PC-3 (cell line): ENCODE measurements at places on chromosomes 7 and 10.

DNA sequence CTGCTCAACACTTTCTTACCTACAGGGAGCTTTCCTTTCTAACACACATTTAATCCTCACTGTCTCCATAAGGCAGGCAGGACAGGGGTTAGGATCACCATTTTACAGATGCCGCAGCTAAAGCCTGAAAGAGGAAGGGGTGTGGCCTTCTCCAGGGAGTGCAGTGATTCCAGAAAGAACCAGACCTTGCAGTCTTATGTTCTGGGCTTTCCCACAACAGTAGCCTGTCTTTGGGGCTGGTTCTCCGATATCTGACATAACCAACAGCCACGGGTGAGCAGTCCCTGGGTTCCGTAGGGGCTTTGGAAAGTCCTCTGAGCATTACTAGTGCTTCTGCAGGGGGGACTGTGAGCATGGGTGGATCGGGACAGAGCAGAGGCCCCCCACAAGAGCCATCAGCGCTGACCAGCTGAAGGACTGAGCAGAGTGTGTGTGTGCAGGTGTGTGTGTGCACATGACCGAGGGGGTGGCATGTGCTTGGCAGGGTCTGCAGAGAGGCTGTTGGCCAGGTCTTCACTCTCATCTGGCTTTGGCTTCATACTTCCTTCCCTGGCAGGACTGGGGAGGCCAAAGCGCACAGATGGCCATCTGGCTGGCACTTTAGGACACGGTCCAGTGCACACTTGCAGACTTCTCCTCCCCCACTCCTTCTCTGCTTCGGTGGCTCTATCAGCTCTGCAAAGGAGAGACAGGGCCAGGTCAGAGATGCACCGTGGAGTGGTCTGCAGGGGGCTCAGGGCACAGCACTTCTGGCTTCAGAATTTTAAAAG lies 400.3 kb downstream of the RPS24 start:
- DNase-seq = no peak

DNA sequence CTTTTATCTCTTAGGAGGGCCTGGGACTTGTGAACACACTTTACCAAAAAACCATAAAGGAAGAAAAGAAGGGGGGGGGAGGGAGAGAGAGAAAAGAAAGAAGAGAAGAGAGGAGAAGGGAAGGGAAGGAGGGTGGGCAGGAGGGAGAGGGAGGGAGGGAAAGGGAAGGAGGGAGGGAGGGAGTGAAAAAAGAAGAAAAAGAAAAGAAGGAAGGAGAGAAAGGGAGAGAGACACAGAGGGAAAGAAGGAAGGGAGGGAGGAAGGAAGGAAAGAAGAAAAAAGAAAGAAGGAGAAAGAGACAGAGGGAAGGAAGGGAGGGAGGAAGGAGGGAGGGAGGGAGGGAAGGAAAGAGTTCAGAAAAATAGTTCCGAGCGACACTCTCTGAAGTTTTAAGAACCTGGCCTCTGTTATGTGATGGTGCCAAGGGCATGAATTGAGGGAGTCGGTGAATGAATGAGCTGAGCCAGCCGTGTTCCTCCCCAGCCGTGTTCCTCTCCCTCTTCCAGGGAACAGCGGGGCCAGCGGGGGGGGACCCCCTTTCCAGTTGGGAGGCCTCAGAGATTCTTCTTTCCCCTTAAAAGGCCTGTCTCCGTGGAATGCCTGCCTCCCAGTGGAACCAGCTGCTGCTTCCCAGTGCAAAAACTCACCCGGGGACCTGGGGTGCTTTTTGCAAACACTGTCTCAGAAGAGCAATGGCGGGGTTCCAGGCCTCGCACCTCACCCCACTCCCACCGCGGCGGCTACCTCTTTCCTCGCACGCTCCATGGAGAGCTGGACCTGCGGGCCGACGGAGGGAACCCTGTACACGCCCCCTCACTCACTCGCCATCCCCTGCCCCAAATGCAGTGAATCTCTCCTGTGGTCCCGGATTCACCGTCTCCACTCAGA lies 84.1 kb downstream of the FOXL3 start:
- DNase-seq = no peak

DNA sequence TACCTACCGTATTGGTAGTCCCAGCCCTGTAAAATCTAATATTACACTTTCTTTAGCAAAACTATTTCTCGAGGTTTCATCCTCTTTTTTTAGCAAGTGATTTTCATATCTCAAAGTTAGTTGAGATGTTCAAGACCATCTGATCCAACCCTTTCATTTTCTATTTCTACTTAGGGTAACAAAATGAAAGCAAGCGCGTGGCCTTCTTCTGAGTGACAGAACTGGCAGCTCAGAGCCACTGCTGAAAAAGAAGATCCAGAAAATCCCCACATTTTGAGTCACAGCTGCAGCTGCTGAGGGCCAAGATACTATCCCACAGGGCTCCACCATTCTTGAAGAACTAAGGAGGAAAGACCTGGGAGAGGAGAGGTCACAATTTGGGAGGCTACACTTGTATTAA lies 24.8 kb upstream of the ZNF800 start:
- no peak for DNase-seq

DNA sequence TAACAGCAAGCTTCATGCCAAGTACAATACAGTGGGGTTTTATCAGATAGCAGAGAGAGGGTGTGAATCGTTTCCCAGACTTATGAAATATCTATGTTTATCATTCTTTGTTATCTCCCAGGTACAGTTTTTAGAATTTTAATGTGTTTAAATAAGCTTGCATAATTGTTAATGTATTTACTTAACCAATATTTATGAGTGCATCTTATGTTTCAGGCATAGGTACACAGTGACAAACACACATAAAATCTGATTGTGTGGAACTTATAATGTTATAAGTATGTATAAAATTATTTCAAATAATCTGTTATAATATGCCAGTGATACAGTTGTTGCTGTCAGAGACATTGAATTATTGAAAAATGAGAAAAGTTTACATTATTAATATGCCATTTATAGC lies 1011.4 kb upstream of the C7orf33 start:
- peak; percentile 74 for DNase-seq

DNA sequence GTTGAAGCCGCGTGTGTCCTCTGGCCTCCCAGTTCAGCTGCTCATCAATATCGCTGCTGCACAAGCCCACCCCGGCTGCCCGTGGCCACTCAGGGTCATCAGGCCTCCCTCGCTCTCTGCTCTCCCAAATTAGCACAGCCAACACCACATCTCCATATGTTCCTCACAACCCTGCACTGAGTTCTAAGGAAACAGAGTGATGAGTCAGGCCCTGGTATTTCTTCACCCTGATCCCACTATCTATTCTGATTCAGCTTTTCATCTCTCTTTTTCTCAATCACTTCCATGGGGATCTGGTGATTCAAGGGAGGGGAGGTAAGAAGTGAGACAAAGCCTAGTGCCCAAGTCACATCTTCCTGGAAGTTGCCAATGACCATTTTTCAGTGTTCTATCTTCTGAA lies 23.8 kb downstream of the CYTH3 start:
- peak; percentile 46 for DNase-seq

- no peak for DNase-seq
Observed at GRCh38 chr10:10294184-10294880, 723.3 kb upstream of the CELF2 start.

DNA sequence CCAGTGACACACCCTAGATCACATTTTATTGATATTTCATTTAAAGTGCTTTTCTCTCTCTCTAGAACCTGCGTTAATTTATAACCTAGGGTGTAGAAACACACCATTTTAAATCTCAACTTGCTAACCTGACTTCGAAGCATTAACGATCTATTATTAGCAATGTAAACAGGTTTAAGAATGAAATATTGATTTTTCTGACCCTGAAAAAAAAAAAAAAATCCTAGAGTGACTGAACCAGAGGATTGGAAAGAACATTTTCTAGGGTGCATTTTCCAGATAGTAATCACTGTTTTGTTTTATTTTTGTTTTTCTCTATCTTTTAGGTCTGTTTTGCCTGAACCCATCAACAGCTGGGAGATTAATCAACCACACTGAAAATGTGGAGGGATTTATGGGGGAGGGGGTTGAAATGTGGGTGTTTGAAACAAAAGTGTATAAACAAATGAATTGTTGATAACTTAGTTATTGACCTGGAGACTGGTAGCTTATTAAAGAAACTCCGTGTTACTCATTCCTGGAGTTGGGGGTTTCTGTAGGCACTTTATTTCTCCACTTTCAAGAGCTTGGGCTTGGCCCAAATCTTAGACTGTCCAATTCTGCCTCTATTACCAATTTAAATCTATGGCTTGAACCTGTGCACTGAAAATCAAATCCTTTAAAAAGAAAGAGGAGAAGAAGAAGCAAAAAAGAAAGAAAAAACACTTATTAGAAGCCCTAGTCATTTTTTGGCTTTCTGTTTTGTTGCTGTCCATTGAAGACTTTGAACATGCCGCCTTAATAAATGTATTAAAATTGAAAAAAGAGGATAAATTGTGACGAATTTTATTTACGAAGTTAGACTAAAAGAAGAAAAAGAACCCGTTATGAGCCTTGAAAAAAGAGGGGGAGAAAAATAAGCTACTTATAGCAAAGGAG lies 2.8 kb downstream of the HOXA2 start:
- DNase-seq = no peak

DNA sequence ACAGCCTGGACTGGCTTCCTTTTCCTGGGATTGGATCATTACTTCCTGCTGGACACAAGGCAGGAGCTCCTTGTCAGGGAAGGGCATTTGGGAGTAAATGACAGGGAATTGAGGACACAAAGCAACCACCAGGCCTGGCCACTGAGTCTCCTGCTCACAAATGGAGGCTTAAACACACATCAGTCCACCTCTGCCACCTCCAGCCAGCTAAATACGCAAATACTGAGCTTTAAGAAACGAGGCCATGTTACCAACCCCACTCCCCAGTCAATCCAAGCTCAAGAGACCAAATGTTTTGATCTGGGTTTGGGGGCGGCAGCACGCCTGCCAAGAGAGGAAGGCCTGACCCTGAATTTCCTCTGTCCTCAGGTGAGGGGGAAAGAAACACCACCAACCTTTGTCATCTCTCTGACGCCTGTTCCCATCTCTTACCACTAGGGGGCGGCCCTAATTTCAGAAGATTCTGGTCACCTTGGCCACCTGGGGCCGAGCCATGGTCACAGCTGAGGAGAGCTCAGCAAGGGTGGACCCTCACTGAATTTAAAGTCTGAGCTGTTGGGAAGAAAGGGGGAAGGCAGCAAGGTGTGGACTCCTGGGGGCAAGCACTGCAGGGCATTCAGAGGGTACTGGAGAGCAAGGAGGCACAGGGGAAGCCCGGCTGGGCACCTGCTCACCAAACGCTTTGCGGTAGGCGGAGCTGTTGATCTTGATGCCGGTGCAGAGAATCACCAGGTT lies 16.5 kb downstream of the AIFM2 start:
- peak; percentile 86 for DNase-seq

DNA sequence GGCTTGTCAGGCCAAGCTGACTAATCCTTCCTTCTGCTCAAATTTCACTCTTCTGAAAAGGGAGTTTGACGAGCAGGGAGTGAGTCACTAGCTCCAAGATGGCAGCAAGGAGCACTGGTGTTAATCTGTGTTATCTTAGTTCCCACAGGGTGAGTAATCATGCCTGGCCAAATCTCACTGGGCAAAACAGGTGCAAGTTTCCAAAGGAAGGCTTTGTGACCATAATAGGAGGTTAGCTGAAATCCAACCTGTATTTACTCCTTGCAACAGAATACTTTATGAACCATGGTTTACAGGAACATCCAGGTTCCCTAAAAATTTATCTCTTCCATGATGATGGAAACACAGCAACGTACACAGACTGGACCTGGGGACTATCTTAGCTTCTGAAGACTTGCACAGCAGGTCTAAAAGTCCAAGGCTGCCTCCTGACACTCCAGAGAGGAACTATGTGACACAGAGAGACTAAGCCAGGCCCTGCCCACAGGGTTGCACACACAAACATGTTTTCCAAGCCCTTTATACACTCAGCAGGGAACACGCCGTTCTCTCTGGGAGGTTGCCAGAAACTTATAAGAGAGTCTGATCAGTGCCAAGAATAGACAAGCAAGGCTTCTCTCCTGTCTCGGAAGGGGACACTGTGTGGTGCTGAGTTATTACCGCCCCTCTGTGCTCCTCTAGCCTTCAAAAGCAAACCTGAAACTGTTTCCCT lies 46.3 kb downstream of the PDK4 start:
- peak; percentile 90 for DNase-seq

GRCh38 chr10:79410315-79411094 lies 34.9 kb downstream of the ZCCHC24 start:
- DNase-seq = no peak

DNA sequence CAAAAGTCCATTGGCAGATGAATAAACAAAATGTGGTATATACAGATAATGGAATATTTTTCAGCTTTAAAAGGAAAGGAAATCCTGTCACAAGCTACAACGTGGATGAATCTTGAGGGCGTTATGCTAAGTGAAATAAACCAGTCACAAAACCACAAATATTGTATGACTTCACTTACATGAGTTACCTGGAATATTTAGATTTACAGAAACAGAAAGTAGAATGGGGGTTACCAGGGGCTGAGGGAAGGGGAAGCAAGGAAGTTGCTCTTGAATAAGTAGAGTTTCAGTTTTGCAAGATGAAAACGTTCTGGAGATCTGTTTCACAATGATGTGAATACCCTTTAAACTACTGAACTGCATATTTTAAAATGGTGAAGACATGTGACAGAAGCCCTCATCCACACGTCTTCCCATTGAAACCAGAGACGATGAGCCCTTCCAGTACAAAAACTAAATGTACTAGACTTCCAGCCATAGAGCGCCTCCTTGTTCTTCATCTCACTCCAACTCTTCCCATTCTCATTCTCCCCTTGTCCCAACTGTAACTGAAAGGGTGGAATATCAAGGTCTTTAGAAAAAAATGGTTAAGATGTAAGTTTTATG lies 62.4 kb downstream of the MICU1 start:
- DNase-seq = no peak

DNA sequence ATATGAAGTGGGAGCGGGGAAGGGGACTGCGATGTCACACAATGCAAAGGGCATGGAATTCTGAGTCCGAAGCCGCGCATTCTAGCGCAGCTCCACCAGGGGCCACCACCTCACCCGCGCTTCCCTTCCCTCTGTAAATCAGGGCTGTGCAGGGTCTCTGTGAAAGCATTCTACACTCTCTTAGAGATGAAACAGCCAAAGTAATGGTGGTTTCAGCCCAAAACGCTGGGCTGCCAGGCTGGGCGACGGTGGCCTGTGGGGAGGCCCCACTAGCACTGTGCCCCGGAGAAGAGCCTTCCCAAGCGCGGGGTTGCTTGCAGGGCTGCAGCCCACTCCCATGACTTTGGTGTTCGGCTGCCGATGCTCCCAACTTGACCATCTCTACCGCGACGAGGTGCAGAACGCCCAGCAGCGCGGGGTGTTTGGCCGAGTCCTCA lies 11.4 kb downstream of the ATG9B start:
- peak; percentile 35 for DNase-seq

- peak; percentile 22 for DNase-seq
Observed at GRCh38 chr7:41912851-41913567, 210.1 kb upstream of the INHBA start.

- DNase-seq = no peak
Observed at GRCh38 chr10:86182595-86182994, 184.0 kb downstream of the GRID1 start.
